Daoy (cell line): ENCODE measurements at places on chromosomes 5 and 9.
A peak's percentile ranks its signal among the peaks of the same experiment; 100 is the strongest.

DNA sequence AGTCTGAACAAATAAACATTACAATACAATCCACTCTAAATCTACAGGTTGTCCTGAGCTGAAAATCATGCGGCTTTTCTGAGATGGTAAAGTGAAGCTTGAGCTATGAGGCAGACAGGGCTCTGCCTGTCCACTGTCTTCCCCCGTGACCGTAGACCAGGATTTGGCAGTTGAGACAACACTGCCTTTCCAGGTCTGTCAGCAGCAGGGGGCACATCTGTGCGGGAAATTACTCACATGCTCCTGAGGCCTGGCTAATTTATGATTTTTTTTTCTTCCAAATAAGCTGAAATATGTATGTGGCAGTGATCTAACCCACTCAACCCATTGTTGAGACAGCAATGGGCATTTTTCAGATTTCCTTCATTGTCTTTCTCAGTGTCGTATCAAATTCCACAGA lies 307.9 kb downstream of the FBXL7 start:
- DNase-seq, result peak; percentile 69

GRCh38 chr5:165859251-165859650 lies 2353.8 kb downstream of the MAT2B start:
- DNase-seq, result no peak

DNA sequence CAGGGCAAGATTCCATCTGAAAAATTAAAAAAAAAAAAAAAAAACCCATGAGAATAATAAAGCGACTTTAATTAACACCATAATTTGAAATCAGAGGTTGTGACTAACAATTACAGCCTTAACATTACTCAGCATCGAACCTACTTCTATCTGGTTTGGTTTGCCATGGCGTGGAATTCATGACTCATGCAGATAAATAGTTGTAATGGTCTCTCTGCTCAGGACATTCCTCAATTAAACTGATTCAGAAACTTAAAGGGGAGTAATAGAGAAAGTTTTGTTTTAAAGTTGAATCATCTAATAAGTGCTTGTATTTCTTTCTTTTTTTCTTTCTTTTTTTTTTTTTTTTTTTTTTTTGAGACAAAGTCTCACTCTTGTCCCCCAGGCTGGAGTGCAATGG lies 135.5 kb downstream of the SPATA31D1 start:
- DNase-seq, result peak; percentile 60

DNA sequence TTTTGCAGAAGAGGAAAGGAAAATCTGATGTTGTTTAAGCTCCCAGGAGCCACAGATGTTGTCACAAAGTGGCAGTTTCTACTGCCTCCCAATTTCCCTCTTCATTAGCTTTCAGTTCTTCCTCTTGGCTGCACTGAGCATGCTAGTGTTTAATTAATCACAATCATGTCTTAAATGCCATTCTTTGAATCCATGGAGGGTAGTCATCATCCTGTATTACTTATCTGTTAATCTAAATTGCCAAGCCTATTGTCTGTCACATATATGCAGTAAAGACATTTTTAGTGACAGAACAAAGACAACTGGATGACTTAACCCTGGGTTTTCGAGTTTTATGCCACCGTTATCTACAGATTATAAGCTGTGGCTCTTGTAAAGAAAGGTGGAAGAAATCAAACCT lies 14.7 kb downstream of the KLHL9 start:
- no peak for DNase-seq

DNA sequence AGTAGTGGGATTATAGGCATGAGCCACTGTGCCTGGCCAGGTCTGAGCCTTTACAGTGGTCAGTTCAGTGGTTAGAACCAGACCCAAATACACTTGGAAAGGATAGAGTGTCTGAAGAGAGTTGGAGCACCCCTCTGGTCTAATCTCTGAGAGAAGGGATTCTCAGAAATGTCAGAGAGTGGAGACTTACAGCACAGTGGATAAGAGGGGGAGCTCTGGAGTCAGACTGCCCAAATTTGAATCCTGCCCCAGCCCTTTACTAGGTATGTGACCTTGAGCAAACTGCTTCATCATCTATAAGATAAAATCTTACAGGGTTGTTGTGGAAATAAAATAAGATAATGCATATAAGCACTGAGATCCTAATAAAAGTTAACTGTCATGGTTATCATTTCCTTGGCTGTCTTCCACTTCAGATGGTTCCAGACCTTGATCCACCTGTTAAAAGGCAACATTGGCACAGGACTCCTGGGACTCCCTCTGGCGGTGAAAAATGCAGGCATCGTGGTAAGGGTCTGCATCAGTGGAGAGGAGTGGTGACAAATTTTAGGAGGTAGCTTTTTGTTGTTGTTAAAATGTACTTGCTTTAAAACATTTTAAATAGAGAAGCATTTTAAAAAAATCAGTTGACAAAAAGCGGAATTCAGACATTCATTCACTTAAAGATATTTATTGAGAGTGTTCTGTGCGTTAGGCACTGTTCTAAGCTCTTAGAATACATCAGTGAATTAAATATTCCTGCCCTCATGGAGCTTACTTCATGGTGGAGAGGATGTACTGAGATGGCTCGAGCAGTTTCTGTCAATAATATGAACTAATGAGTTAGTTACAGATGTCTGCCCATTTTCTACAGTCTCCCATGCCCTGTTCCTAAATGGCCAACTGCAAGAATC lies 16.0 kb downstream of the SLC36A1 start:
- DNase-seq, result no peak

DNA sequence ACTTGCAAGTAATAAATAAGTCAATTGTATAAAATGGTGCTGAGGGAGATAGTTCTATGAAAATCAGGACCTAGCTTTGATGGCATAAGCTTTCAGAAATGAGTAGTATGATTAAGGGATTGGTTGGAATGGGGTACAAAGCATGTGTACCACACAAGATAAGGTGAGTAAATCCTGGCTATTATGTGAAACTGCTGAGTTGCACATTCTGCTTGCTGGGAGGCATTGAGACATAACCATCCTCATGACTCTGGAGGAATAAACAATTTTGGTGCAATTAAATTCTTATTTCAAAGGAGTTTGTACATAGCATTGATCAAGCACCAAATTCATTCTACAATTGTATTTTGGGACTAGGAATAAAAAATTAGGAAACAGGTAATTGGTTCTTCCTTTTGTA lies 755.2 kb upstream of the ACO1 start:
- DNase-seq, result no peak
